Upper lobe of right lung (tissue), 1 donor: ENCODE measurements at places on chromosomes 1 and 21. TPM values are rescaled to one million over a fixed set of nuclear protein-coding genes. Genes with fewer than 3 reads are reported as not detected.

The NCMAP gene
- 10.7 TPM for total RNA-seq

The UBXN10 gene
- total RNA-seq: 0.87 TPM

The MAN1C1 gene
- total RNA-seq: 19.7 TPM

The PTPN7 gene
- 7.3 TPM for total RNA-seq

The REG4 gene
- not detected for total RNA-seq

The SPRR2G gene
- total RNA-seq: not detected

The LCE1C gene
- total RNA-seq: not detected

The CD48 gene
- total RNA-seq: 21.5 TPM

The MAP10 gene
- total RNA-seq: 2.1 TPM

The TSPEAR gene
- 0.23 TPM for total RNA-seq
